ENCODE measurements at places on chromosomes 2 and 18.

DNA sequence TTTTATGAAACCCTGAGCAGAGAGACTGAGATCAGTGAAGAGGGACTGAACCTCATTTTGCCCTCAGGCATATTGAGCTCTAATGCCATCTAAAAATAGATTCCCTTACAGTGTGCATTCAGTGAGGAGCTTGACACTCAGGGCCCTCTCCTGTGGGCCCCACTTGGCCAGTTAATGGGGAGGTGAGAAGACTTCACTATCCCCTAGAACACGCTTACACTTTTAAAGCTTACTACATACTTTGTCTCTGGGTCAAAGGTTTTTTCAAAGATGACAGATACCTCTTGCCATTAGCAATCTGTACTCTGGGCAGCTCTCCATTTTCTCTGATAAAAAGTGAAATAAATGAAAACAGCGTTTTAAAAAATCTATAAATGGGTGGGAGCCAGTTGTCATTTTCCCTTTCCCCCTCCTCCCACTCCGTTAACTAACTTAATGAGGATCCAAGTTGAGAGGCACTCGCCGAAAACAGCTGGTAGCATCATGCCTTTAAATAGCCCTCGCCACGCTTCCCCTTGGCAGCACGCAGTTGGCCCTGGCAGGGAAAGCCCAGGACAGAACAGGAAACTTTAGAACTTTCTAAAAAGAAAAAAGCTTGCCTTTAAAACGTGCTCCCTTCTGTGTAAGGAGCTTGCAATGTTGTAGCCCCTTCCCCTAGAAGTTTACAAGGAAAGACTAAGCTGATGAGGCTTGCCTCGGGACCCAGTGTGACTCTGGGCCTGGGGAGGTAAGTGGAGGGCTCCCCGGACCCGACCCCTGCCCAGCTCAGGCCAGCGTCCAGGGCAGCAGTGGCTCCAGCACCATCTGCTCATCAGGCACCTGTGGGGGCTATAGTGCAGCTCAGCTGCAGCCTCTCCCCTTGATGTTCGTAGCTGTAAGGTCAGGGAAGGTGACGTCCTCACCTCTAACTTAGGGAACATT lies 58.8 kb upstream of the FOSL2 start:
- DNase-seq, result no peak

GRCh38 chr18:68482815-68483214 lies 232.1 kb downstream of the TMX3 start:
- DNase-seq, result no peak

- DNase-seq, result no peak
Observed at GRCh38 chr2:41720331-41721251, 327.2 kb upstream of the PKDCC start.

DNA sequence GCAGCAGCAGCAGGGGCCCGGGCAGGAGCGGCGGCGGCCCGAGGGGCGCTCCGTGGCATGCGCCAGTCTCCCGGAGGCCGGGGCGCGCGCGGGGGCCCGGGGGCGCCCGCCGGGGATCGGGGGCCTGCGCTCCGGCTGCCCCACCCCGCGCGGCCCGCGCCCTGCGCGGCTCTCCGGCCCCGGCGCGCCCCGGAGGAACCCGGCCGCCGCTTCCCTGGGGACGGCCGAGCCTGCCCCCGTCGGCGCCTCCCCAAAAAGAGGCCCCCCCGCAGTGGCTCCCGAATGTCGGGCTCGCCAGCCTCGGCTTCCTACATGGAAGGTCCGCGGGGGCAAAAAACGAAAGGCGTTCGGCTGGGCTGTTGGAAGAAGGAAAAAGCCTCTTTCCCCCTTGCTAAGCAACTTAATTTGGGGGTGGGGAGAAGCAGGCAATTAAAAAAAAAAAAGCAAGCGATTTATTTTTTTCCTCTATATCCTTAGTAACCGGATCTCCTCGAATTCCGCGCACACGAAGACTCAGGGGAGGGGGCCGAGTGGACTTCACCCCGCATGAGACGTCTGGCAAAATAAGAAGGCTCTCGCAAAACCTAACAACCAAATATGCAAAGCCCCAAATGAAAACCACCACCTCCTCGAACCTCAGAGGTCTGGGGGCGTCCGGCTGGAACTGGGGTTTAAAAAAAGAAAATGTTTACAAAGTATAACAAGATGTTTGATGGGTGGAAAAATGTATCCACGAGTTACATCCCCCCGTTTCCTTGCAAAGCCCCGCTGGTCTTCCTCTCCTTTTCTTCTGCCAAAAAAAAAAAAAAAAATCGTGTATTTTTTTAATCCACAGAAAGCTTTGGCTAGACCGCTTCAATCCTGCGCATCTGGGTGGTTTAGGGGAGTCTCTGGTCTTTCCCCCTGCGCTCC lies at the start of gene SMAD7:
TSS of gene SMAD7 (minus strand) at position 430 of the 912 bp plus-strand sequence. CDS start 541 bp downstream, outside the sequence.
- DNase-seq, result no peak

DNA sequence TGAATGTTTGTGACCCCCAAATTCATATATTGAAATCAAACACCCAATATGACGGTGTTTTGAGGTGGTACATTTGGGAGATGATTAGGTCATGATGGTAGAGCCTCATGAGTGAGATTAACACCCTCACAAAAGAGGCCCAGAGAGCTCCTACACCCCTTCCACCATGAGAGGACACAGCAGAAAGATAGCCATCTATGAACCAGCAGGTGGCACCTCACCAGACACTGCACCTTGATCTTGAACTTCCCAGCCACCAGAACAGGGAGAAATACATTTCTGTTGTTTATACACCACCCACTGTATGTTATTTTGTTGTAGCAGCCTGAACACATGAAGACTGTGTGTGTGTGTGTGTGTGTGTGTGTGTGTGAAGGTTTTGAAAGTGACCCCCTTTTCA lies 58.1 kb downstream of the ST3GAL5 start:
- no peak for DNase-seq

DNA sequence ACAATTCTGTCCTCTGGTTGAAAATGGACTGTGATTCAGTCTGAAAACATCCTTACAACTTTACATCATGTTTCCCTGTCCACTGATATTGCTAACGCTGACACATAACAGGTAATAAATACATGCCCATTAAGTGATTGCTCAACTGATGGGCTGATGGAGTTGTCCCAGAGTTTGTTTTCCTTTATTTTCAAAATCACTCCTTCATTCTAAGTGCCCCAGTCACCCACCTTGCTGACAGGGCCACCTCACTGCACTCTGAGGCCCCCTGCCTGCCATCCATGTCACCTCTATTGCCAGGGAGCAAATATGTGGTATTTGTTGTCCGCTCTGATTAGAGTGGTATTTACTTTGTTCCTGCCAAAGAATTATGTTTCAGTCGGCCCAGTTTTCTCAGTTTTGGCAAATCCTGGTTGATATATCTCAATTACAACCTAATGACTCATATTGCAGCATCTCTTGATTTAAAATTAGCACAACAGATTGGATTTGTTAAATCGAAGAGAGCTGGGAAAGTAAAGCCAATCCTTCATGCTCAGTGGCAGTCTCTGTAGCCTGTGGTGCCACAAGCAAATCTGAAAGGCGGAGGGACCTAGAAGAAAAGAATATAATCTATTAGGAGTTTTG lies 105.1 kb downstream of the RDH14 start:
- DNase-seq, result no peak

DNA sequence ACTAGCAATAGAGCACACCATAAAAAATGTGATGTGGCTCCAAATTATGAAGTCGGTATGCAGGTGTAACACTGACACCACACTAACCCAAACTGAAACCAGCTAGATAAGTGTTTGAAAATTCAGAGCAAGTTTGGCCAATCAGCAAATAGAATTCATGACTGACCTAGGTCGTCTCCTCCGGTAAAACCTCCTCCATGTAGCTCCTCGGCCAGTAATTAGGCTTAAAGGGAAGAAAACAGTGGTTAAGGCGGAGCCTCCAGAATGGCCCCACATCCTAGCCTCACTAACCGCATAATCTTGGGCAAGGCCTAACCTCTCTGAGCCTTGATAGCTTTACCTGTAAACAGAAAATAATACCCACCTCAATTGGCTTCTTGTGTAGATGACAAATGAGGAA lies 30.1 kb downstream of the C1D start:
- no peak for DNase-seq

- no peak for DNase-seq
Observed at GRCh38 chr18:78087338-78087737, 837.7 kb downstream of the GALR1 start.

- no peak for DNase-seq
Observed at GRCh38 chr18:40215979-40216378, 1739.1 kb upstream of the PIK3C3 start.

GRCh38 chr2:88615822-88616221 lies 11.4 kb downstream of the EIF2AK3 start:
- DNase-seq, result no peak

Measured in SW 1271 (cell line).